ENCODE measurements at places on chromosomes 11 and 22. TPM values are rescaled to one million over a fixed set of nuclear protein-coding genes. Genes with fewer than 3 reads are reported as not detected.

The RFPL1 gene
- total RNA-seq = not detected

The AGBL2 gene
- total RNA-seq = 0.14 TPM

The IPO7 gene
- 130 TPM for total RNA-seq

The POLDIP3 gene
- total RNA-seq = 39.3 TPM

The ATG16L2 gene
- 16.5 TPM for total RNA-seq

The CCDC83 gene
- not detected for total RNA-seq

The ST14 gene
- 2.1 TPM for total RNA-seq

The APOA5 gene
- not detected for total RNA-seq

The OR8B12 gene
- not detected for total RNA-seq

The DTX4 gene
- 2.1 TPM for total RNA-seq

The MPPED2 gene
- total RNA-seq = 9.7 TPM

The PHF21B gene
- not detected for total RNA-seq

The EMID1 gene
- 0.43 TPM for total RNA-seq

The CCDC87 gene
- 0.27 TPM for total RNA-seq

The TTLL12 gene
- 13.2 TPM for total RNA-seq

The PANX2 gene
- 0.43 TPM for total RNA-seq

The P2RY2 gene
- total RNA-seq = 20.0 TPM

The EIF3D gene
- total RNA-seq = 67.1 TPM

The CWC15 gene
- 79.1 TPM for total RNA-seq

The OR8G1 gene
- not detected for total RNA-seq

The TMPRSS6 gene
- total RNA-seq = not detected

The MOV10L1 gene
- not detected for total RNA-seq

The TREH gene
- not detected for total RNA-seq

The UQCC3 gene
- 8.1 TPM for total RNA-seq

The TPST2 gene
- 29.1 TPM for total RNA-seq

The CABP4 gene
- total RNA-seq = 1.1 TPM

The SEC14L6 gene
- 0.05 TPM for total RNA-seq

The MS4A3 gene
- not detected for total RNA-seq

The MMP11 gene
- total RNA-seq = 28.0 TPM

The FAT3 gene
- total RNA-seq = 0.03 TPM
